ENCODE measurements at places on chromosomes 16 and 17. TPM values are rescaled to one million over a fixed set of nuclear protein-coding genes. Genes with fewer than 3 reads are reported as not detected.

Gene KRT14
- not detected for total RNA-seq

Gene ZPBP2
- total RNA-seq, result not detected

Gene CD300C
- 1.2 TPM for total RNA-seq

Gene KIF2B
- total RNA-seq, result not detected

Gene TNFRSF13B
- total RNA-seq, result not detected

DNA sequence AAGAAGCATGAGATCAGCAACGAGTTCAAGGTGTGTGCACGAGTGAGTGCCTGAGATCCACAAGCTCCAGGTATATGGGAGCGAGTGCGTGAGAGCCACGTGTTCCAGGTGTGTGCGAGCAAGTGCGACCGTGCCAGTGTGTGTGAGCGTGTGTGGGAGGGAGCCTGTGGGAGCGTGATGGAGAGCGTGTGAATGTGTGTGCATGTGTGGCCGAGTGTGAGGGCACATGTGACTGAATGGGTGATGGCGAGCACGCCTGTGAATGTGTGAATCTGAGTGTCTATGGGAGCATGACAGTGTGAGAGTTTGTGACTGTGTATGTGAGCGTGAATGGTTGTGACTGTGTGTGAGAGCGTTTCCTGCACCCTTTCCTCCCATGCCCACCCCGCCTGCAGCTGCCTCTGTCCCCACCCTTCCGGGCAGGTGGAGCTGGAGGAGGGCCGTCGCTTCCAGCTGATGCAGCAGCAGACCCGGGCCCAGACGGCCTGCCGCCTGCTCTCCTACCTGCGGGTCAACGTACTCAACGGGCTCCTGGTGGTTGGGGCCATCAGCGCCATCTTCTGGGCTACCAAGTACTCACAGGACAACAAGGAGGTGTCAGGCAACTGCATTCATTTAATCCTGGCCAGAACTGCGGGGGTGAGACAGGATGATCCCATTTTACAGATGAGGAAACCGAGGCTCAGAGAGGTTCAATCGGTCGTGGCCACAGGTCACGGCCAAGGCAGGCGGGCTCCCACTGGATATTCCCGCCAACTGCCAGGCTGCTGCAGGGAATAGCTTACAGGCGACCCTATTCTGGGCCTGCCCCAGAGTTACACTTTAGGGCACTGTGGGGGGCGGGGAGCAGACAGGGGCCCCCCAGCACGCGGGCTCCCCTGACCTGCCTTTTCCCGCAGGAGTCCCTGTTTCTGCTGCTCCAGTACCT, 3.7 kb downstream of the TMC8 start:
- H3K4me1 ChIP-seq, result peaks cover 65% of the 10 kb centered on the region
- peak; percentile 71 for DNase-seq
- peak overlapping the region; percentile 98 for H3K27ac ChIP-seq
- H3K27me3 ChIP-seq, result no peaks in the 10 kb centered on the region

- no peak for DNase-seq
- no peak within 1 kb of the TSS for H3K27ac ChIP-seq
- no peaks in the 10 kb centered on the region for H3K36me3 ChIP-seq
- H3K4me3 ChIP-seq, result no peak within 1 kb of the TSS
- peaks cover under 1% of the 10 kb centered on the region for H3K27me3 ChIP-seq
- H3K4me1 ChIP-seq, result no peaks in the 10 kb centered on the region
Observed at GRCh38 chr16:19285431-19285830, at the start of gene CLEC19A. CLEC19A (plus strand) TSS chr16:19285731; CDS start chr16:19285852, 121 bp downstream.

DNA sequence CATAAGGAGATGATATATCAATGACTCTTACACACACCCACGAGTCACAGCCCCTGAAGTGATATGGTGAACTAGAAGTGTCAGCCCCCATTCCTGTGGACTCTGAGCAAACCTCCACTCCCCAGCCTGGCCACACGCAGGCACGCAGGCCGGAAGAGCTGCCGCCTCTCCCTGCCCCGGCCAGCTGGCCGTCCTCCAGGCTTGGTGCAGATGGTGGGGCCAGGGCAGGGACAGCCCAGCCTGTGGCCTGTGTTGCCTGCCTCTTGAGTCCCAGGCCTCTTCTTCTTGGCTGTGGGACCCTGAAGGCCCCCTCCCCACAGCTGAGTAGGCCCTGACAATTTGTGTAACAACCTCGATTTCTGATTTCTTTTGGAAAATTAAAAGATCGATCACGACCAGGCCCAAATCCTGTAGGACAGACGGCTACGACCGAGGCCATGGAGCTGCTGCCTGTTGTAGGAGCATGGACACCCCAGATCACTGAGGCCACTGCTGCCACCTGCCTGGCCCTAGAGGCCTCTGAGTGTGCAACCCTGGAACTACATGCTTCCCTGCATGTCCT, 10.0 kb upstream of the MPRIP start:
- peaks cover 6% of the 10 kb centered on the region for H3K4me1 ChIP-seq
- no peak overlapping the region for H3K27ac ChIP-seq
- DNase-seq, result no peak

DNA sequence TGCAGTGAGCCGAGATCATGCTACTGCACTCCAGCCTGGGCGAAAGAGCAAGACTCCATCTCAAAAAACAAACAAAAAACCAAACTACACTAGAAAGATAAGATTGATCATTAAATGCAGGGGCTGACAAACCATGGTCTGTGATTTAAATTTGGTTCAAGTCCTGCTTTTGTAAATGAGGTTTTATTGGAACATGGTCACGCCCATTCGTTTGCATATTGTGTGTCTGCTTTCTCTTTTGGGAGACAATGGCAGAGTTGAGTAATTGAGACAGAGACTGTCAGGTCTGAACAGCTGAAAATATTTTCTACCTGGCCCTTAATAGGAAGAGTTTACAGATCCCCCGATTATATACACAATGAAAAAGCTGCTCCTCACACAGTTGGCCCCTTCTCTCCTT, 235.5 kb upstream of the EEF2KMT start:
- no peaks in the 10 kb centered on the region for H3K36me3 ChIP-seq
- no peak for DNase-seq
- H3K27me3 ChIP-seq, result peaks cover 5% of the 10 kb centered on the region
- no peaks in the 10 kb centered on the region for H3K4me1 ChIP-seq

DNA sequence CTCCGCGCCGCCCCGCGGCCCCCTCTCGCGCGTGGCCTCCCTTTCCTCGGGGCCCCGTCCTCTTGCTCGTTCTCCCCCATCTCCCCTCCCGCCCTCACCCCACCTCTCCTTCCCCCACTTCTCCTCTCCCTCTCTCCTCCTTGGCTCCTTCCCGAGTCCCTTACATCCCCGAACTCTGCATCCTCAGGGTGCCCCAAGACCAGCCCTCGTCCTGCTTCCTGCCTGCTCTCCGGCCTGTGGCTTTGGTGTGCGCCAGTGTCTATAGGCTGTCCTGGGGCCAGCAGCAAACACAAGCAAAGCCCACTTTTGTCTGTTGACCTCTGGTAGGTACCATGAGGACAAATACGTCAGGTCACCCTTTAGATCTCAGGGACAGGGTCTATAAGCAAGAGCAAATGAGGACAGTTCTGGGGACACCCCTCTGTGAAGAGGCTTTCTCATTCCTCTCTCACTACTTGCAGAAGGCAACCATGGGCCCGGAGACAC, 284 bp upstream of the COPZ2 start:
- H3K27ac ChIP-seq, result peak overlapping the region; percentile 43
- peak overlapping the region; percentile 97 for H3K4me3 ChIP-seq
- H3K4me1 ChIP-seq, result peaks cover 11% of the 10 kb centered on the region
- H3K36me3 ChIP-seq, result peaks cover 2% of the 10 kb centered on the region
- H3K27me3 ChIP-seq, result peaks cover 23% of the 10 kb centered on the region
- DNase-seq, result no peak

- H3K4me1 ChIP-seq, result peaks cover 11% of the 10 kb centered on the region
- no peak overlapping the region for H3K4me3 ChIP-seq
- H3K36me3 ChIP-seq, result no peaks in the 10 kb centered on the region
- H3K27ac ChIP-seq, result peak overlapping the region; percentile 73
- no peak for DNase-seq
Observed at GRCh38 chr17:44247876-44248736, 19.8 kb downstream of the SLC4A1 start.

DNA sequence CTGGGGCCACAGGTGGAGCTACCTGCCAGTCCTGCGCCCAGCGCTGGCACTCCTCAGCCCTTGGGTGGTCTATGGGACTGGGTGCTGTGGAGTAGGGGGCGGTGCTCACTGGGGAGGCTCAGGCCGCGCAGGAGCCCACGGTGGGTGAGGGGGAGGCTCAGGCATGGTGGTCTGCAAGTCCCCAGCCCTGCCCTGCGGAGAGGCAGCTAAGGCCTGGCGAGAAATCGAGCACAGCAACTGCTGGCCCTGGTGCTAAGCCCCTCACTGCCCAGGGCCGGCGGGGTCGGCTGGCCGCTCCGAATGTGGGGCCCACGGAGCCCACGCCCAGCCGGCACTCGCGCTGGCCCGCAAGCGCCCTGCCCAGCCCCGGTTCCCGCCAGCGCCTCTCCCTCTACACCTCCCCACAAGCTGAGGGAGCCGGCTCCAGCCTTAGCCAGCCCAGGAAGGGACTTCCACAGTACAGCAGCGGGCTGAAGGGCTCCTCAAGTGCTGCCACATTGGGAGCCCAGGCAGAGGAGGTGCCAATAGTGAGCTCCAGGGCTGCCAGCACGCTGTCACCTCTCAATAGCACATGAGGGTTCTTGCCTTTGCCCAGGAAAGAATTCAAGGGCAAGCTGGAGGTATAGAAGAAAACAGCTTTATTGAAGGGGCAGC, 11.0 kb upstream of the EEF2KMT start:
- DNase-seq, result no peak
- H3K27me3 ChIP-seq, result peaks cover 13% of the 10 kb centered on the region
- H3K36me3 ChIP-seq, result no peaks in the 10 kb centered on the region
- no peak overlapping the region for H3K27ac ChIP-seq

DNA sequence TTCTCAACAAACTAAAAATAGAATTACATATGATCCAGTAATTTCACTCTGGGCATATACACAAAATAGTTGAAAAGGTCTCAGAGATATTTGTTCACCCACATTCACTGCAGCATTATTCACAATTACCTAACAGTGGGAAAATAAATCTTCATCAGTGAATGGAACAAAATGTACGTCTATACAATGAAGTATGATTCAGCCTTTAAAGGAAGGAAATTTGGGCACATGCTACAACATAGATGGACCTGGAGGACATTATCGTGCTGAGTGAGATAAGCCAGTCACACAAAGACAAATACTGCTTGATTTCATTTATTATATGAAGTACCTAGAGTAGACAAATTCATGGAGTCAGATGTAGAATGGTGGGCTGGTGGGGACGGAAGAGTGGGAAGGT, 47.0 kb downstream of the MFSD11 start:
- H3K36me3 ChIP-seq, result no peaks in the 10 kb centered on the region
- no peak overlapping the region for H3K4me3 ChIP-seq
- H3K27me3 ChIP-seq, result no peaks in the 10 kb centered on the region
- no peaks in the 10 kb centered on the region for H3K4me1 ChIP-seq
- no peak for DNase-seq

DNA sequence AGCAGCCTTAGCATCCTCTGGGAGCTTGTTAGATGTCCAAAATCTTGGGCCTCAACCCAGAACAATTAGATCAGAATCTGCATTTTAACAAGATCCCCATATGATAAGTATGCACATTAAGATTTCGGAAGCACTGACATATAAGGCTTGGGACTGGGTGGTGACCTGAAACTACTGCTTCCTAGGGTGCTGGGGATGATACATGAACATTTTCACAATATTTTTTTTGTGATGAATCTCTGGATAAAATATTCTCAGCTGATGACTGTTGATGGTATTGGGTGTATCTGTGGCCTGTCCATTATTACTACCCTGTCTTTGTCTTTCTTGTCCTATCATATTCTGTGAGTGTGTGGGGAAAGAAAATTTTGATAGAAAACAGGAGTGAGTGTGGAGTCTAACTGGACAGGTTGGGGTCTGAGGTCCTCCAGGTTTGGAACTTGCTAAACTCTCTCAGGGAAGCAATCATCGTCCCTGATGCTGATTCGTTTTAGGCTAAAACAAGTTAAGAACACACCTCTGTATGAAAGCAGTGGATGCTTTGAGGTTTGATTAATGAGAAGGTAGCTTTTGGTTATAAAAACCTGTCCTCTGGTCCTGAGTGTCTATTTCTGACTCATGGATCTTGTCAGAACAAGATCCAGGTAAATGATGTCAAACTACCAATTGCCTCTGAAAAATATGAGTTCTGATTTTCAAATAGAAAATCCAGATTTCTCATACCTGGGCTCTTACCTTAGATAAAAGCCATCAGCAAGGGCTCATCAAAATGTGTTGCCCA, 23.2 kb downstream of the KRT23 start:
- no peak overlapping the region for H3K4me3 ChIP-seq
- H3K27ac ChIP-seq, result no peak overlapping the region
- peaks cover 17% of the 10 kb centered on the region for H3K27me3 ChIP-seq
- H3K36me3 ChIP-seq, result no peaks in the 10 kb centered on the region
- no peak for DNase-seq

- DNase-seq, result no peak
- H3K4me1 ChIP-seq, result no peaks in the 10 kb centered on the region
- H3K27me3 ChIP-seq, result peaks cover 15% of the 10 kb centered on the region
- no peaks in the 10 kb centered on the region for H3K36me3 ChIP-seq
- no peak overlapping the region for H3K4me3 ChIP-seq
- H3K27ac ChIP-seq, result no peak overlapping the region
Observed at GRCh38 chr16:54647725-54648221, 282.9 kb upstream of the IRX5 start.

- no peaks in the 10 kb centered on the region for H3K4me1 ChIP-seq
- H3K27ac ChIP-seq, result no peak overlapping the region
- no peak for DNase-seq
- no peaks in the 10 kb centered on the region for H3K27me3 ChIP-seq
Observed at GRCh38 chr16:61263400-61263799, 772.8 kb downstream of the CDH8 start.

- DNase-seq, result no peak
- peak overlapping the region; percentile 60 for H3K27ac ChIP-seq
- peaks cover 40% of the 10 kb centered on the region for H3K4me1 ChIP-seq
Observed at GRCh38 chr16:87389245-87389644, 2.9 kb upstream of the MAP1LC3B start.

- no peaks in the 10 kb centered on the region for H3K27me3 ChIP-seq
- DNase-seq, result no peak
- H3K4me3 ChIP-seq, result no peak overlapping the region
- H3K4me1 ChIP-seq, result peaks cover 34% of the 10 kb centered on the region
Observed at GRCh38 chr17:27519550-27519949, 63.3 kb downstream of the KSR1 start.

DNA sequence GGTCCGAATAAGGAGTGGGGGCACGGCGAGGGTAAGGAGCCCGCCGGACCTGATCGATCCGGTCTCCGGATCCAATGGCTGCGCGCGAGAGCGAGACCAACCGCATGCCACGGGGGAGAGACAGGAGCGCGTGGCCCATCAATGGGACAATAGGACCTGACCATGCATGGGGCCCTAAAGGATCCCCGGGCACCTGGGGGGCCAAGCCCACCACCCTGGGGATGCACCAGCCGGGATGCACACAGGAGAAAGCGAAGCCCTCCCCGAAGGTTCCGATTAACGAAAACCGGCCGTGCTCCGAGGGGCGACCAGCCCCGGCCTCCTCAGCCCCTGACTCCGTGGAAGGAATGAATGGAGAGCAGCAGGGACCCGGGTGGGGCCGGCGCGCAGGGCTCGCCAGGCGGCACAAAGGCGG, 525 bp downstream of the JPT1 start:
- peak overlapping the region; percentile 96 for H3K4me3 ChIP-seq
- no peak for DNase-seq
- H3K27me3 ChIP-seq, result no peaks in the 10 kb centered on the region
- H3K4me1 ChIP-seq, result peaks cover 32% of the 10 kb centered on the region
- peak overlapping the region; percentile 93 for H3K27ac ChIP-seq
- H3K36me3 ChIP-seq, result peaks cover 2% of the 10 kb centered on the region
